Activated B cell treated with CpG ODN at 0.5 μM for 24 hours (primary cell): ENCODE measurements at places on chromosomes 3 and 15. TPM values are rescaled to one million over a fixed set of nuclear protein-coding genes. Genes with fewer than 3 reads are reported as not detected.

The ISG20 gene
- total RNA-seq, result 84.6 and 87.1 TPM in 2 replicates

The ADGRG7 gene
- total RNA-seq, result not detected in 2 replicates

The ANKRD63 gene
- total RNA-seq, result 0.32 TPM in 1 of 2 replicates, not detected in the other

The SPINK8 gene
- not detected in 2 replicates for total RNA-seq

The PP2D1 gene
- total RNA-seq, result not detected in 2 replicates

The KNSTRN gene
- 11.5 and 13.4 TPM in 2 replicates for total RNA-seq
